ENCODE measurements at places on chromosomes 16 and 17. TPM values are rescaled to one million over a fixed set of nuclear protein-coding genes. Genes with fewer than 3 reads are reported as not detected.

AATK gene
- total RNA-seq = 0.51 TPM

CDC42EP4 gene
- 29.3 TPM for total RNA-seq

KRTAP9-2 gene
- not detected for total RNA-seq

ABCC12 gene
- not detected for total RNA-seq

KRTAP9-4 gene
- not detected for total RNA-seq

AIPL1 gene
- under 0.01 TPM for total RNA-seq

KRTAP9-6 gene
- not detected for total RNA-seq

CCDC154 gene
- total RNA-seq = 0.51 TPM

OR2C1 gene
- total RNA-seq = not detected

FOXN1 gene
- total RNA-seq = 0.38 TPM

KRTAP4-3 gene
- not detected for total RNA-seq

RNF166 gene
- 9.7 TPM for total RNA-seq
